Endodermal cell (in vitro differentiated cells): ENCODE measurements at places on chromosomes 13 and 19. TPM values are rescaled to one million over a fixed set of nuclear protein-coding genes. Genes with fewer than 3 reads are reported as not detected.

- no peak overlapping the region for H3K4me3 ChIP-seq
- no peak overlapping the region for H3K27ac ChIP-seq
Observed at GRCh38 chr13:69619651-69620050, 488.0 kb upstream of the ATXN8OS start.

DNA sequence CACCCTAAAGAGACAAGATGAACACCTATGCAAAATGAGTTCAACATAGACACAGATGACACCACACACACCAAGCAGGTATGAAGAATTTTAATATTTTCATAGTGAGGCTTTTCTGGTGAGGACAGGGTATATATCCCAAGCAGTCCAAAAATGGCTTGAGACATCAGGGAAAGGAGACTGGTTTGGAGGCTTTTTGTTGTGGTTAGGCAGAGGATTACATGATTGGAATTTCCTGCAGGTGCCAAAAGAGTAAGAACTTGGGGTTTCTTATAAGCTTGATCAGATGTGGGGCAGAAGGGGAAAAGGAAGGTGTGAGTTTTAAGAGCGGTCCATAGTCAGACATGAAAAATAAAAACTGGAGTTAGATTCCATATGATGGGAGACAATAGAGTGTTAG is 420.8 kb upstream of the SLITRK1 start:
- H3K4me1 ChIP-seq, result no peaks in the 10 kb centered on the region
- DNase-seq, result no peak
- no peak overlapping the region for H3K27ac ChIP-seq
- H3K4me3 ChIP-seq, result no peak overlapping the region
- no peaks in the 10 kb centered on the region for H3K36me3 ChIP-seq
- H3K27me3 ChIP-seq, result no peaks in the 10 kb centered on the region

DNA sequence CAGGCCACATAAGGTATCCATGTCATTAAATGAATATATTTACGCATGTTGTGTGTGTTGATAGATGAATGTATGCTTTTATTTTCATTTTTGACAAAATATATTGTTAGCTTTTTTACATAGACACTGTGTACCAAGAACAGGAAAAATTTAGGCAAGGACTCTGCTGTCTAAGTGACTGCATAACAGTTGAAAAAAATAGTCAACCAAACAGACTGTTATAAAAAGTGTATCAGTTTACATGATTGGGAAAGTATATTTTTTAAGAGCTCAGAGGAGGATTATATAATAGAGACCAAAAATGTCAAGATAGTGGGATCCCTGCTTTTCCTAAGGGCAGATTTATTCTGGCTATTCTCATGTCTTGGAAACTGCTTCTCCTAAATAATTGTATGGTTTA is 858.0 kb downstream of the SLITRK1 start:
- H3K4me1 ChIP-seq, result no peaks in the 10 kb centered on the region
- no peak for DNase-seq
- no peaks in the 10 kb centered on the region for H3K27me3 ChIP-seq
- H3K27ac ChIP-seq, result no peak overlapping the region
- H3K36me3 ChIP-seq, result no peaks in the 10 kb centered on the region
- no peak overlapping the region for H3K4me3 ChIP-seq

Gene CYP4F2
- not detected in 3 replicates for total RNA-seq

- peaks cover 3% of the 10 kb centered on the region for H3K4me1 ChIP-seq
- no peak for DNase-seq
- H3K27ac ChIP-seq, result no peak overlapping the region
- no peak overlapping the region for H3K4me3 ChIP-seq
Observed at GRCh38 chr19:1840541-1841115, 7.7 kb downstream of the REXO1 start.

GRCh38 chr13:60696602-60697001 is 299.6 kb downstream of the TDRD3 start:
- H3K27ac ChIP-seq, result peak overlapping the region; percentile 39
- H3K27me3 ChIP-seq, result no peaks in the 10 kb centered on the region
- H3K4me1 ChIP-seq, result no peaks in the 10 kb centered on the region
- H3K36me3 ChIP-seq, result no peaks in the 10 kb centered on the region
